Activated CD4-positive, alpha-beta memory T cell treated with anti-CD3 and anti-CD28 coated beads for 36 hours (primary cell): ENCODE measurements at places on chromosomes 12 and 14. TPM values are rescaled to one million over a fixed set of nuclear protein-coding genes. Genes with fewer than 3 reads are reported as not detected.

FOXN4 gene
- not detected for total RNA-seq

CCDC197 gene
- total RNA-seq, result 0.69 TPM

LRRC43 gene
- 0.76 TPM for total RNA-seq

HOXC5 gene
- total RNA-seq, result not detected

STON2 gene
- total RNA-seq, result 0.34 TPM

PRB2 gene
- not detected for total RNA-seq

GLT1D1 gene
- not detected for total RNA-seq

ARID2 gene
- total RNA-seq, result 25.5 TPM

RNASE3 gene
- total RNA-seq, result not detected

RNF212B gene
- not detected for total RNA-seq

GNB3 gene
- total RNA-seq, result 0.22 TPM

DNA sequence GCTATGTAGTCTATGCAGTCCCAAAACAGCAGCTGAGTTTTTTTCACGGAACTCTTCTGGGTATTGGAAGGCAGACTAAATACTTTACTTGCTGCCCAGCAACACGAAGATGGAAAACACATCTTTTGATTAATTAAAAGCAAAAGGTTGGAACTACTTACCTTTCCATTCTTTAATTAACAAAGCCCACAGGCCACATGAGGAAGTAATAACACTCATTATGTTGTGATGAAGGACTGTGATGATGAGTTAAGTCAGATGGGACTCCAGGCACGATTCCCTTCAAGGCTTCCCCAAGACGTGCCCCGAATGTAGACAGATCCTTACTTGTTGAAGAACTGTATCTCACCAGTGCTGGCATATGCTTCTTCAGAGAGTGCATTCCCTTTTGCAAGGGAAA, 129.0 kb downstream of the WIF1 start:
- H3K4me3 ChIP-seq, result no peak overlapping the region
- no peaks in the 10 kb centered on the region for H3K36me3 ChIP-seq
- no peak overlapping the region for H3K27ac ChIP-seq
- DNase-seq, result no peak

- H3K27ac ChIP-seq, result no peak overlapping the region
- H3K4me1 ChIP-seq, result peaks cover 2% of the 10 kb centered on the region
These were observed 3.4 kb downstream of the RMST start for GRCh38 chr12:97466000-97466399.

GRCh38 chr12:107386569-107386968, 293.2 kb upstream of the CRY1 start:
- H3K4me1 ChIP-seq, result peaks cover 28% of the 10 kb centered on the region
- H3K27ac ChIP-seq, result no peak overlapping the region
- no peaks in the 10 kb centered on the region for H3K27me3 ChIP-seq
- H3K36me3 ChIP-seq, result peaks cover 8% of the 10 kb centered on the region

DNA sequence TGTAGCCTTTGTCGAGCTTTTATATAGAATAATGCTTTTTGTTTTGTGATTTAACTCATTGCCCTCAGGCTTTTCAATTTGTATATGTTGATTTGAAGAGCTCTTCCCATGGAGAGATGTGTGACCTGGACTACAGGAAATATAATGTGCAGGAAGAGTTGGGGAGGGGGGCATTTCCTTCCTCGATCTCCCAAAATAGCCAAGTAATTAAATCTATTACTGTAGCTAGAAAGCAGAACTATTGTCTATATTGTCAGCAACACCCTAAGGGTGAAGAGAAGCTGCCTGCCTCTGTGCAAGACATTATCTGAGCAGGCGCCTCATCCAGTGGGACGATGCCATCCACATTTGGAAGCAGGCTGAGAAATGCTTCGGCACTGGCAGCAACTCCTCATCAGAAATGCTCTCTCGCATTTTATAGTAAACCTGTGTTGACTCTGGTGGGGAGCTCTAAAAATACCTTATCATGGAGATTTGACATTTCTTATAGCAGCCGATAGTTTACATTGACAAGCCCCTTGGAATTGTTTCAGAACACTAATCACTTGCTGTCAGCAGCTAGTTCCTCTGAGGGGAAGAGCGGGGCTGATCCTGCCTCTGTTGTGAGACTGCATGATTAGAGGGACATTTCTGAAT, 392.5 kb upstream of the RGS6 start:
- no peak for DNase-seq
- no peak overlapping the region for H3K27ac ChIP-seq
- no peak overlapping the region for H3K4me3 ChIP-seq

DNA sequence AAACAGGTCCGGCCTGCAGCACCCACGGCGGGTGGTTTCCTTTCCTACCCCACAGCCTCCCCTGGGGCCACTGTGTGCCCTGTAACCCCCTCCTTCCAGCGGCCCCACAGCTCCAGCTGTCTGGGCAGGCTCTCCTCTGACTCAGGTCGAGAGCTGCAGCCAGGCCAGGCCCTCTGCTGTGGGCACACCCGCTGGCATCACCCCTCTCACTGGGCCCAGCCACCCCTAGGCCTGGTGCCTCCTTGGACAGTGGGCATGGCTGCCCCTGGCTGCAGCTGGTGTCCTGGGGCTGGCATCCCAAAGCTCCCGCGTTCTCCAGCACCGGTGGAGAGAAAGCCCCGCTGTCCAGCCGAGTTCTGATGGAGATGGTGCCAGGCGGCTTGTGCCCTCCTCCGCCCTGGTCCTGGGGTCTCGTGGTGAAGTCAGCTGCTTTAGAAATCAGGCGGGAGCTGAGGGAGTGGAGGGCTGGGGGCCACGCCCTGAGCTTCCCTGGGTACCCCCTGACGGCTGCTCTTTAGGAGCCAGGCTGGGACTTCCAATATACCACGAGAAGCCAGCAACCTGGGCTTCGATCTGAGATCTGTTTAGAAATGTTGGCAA, 114.9 kb downstream of the KIF26A start:
- no peak for DNase-seq
